Stimulated activated CD4-positive, alpha-beta T cell treated with anti-CD3 and anti-CD28 coated beads, TNF-alpha, amount 100 ng/mL, for 4 hours (primary cell): ENCODE measurements at places on chromosomes 5 and 9.
A peak's percentile ranks its signal among the peaks of the same experiment; 100 is the strongest.

DNA sequence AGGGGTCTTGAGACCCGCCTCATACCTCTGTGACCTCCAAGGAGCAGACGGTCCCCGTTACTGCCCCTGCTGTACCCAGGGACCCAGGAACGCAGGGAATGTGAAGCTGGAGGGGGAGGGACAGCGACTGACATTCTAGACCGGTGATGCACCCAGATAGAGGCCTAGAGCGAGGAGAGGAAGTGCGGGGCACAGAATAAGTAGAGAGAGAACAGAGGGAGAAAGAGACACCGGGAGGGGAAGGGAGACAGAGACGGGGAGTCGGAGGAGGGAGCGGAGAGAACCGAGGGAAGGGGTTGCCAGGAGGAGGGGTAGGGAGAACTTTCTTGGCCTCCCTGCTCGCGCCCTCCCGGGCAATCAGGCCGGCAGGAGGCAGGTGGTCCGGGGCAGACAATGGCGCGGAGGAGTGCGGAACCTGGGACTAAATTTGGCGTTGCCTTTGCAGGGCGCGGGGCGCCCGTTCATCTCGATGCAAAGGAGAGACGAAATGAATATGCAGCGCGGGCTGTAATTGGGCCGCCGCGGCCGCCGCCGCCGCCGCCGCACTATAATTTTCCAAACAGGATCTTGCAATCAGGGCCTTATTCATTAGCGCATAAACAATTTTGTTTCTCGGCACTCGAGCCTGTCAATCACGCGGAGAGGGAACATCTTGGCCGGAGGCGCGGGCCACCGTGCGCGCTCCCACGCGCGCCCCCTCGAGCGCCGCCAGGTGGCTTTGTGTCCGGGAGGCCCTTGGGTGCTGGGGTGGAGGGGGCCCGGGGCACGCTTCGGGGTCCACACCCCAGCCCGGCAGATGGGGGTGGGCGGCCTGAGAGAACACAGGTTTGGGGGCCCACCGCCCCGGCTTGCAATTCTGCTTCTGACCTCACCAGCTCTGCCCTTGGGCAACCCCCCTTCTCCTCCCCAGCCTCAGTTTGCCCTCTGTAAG lies 33.0 kb downstream of the NDUFA8 start:
- no peak for DNase-seq

- no peak for DNase-seq
Measured at GRCh38 chr9:69460012-69460411, 135.0 kb downstream of the ENTREP1 start.

DNA sequence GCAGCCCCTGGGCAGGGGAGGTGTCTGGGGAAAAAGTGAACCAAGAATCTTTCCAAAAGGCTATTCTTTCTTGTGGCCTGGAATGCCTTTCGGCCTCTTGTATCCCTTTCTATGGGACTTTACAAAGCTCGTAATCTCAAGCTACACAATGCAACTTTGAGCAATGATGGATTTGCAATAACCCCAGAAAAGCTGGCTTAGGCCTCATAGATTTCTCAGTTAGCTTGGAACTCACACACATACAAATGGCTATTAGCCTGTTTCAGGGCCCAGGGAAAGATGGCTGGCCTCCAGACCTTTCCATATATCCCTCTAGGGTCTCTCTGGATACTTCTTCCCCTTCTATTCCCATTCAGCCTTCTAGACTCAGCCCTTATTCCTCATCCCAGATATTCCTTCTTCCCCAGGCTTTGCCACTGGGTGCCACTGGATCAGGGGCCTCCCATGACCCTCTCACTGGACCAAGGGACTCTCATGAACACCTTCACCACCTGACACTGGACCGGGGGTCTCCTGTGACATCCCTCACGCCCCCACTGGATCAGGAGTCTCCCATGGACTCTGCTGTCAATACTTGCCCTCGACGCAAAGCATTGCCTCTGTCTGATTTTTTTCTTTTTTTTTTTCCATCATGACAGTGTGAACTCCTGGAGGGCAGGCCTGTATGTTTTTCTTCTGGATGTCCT lies 59.5 kb downstream of the RAD23B start:
- DNase-seq, result no peak

DNA sequence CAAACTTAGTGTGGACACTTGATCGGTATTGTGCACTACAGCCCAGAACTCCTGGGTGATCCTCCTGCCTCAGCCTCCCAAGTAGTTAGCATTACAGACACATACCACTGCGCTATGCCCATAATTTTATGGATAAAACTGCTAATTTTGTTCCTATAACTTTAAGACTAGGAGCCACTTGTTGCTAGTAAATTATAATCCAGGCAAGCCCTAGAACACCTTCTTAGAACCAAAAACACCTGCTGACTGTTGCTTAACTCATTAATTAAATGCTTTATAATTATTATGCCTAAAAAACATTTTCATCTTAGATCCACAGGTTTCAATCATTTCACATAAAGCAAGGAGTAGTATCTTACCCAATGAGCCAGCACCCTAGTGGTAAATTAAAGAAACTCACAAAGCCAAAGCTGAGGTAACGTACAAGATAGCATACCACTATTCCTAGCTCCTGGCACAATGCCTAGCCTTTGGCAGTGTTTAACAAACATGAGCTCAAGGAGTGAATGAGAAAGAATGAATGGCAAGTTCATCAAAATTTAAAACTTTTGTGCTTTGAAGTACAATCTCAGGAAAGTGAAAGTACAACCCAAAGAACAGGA lies 5.4 kb downstream of the MRPS27 start:
- DNase-seq, result no peak

DNA sequence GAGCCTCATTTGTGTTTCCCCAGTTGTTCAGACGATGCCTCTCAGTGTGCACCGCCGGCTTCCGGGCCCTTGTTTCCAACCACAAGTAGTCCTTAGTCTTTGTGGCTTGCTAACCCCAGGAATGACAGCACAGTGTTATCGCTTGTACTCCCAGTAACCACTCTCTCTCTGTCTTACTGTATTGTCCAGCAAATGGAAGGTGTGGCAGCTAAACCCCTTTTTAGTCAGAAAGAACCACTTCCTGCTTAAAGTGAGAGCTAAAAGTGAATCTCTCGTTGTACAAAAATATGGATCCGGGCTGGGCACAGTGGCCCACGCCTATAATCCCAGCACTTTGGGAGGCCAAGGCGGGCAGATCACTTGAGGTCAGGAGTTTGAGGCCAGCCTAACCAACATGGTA lies 61.3 kb downstream of the ENC1 start:
- DNase-seq, result peak; percentile 28

DNA sequence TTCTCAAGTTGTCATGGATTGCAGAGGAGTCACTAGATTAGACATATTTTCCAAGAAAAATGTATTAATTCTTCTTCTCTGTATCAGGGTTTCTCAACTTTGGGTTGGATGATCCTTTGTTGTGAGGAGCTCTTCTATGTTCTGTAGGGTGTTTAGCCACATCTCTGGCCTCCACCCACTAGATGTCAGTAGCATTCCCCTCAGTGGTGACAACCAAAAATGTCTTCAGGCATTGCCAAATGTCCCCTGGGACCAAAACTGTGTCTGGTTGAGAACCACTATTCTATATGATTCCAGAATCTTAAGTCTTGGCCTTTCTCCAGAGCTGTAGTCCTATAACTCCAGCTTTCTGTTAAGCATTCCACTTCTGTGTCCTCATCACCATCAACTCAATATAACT lies 220.9 kb downstream of the KIAA0825 start:
- DNase-seq, result no peak

DNA sequence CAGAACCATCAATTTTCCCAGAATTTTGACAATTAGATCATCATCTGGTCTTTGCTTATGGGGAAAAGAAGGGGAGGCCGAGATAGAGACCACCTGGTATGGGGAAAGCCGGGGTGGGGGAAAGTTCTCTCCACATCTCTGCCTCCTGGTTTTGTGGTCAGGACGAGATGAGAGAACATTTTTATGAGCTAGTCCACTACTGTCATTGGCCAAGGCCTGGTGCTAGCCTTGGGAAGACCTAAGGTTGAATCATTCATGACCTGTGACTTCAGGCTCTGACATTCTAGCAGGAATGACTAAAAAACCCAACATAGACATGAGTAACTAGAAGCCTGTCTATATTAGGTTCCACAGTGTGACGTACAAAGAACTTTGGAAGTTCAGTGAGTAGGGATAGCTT lies 135.2 kb downstream of the PTTG1 start:
- DNase-seq, result no peak
